CD4-positive, alpha-beta T cell treated with Interleukin-17A for 1 hour (primary cell): ENCODE measurements at places on chromosomes 11 and 22.
A peak's percentile ranks its signal among the peaks of the same experiment; 100 is the strongest.

- no peak for DNase-seq
Measured at GRCh38 chr22:27445881-27446280, 355.7 kb downstream of the MN1 start.

GRCh38 chr11:69534166-69534530 lies 52.7 kb downstream of the LINC01488 start:
- no peak for DNase-seq

GRCh38 chr11:74681686-74682651 lies 49.3 kb downstream of the CHRDL2 start:
- DNase-seq, result no peak

DNA sequence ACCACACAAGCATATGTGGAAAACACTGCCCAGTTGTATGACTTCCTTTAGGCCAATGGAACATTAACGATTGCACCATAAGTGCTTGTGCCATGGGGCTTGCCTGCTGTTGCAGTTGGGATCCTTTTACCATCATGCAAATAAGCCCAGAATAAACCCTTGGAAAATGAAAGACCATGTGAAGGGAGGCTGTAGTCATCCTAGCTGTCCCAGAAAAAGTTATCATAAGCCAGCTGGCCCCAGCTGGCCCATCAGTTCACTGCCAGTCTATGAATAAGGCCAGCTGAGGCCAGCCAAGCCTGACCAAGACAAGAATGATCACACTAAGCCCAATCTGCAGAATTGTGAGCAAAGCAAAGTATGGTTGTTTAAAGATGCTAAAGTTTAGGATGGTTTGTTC lies 253.9 kb upstream of the ARHGAP20 start:
- no peak for DNase-seq

DNA sequence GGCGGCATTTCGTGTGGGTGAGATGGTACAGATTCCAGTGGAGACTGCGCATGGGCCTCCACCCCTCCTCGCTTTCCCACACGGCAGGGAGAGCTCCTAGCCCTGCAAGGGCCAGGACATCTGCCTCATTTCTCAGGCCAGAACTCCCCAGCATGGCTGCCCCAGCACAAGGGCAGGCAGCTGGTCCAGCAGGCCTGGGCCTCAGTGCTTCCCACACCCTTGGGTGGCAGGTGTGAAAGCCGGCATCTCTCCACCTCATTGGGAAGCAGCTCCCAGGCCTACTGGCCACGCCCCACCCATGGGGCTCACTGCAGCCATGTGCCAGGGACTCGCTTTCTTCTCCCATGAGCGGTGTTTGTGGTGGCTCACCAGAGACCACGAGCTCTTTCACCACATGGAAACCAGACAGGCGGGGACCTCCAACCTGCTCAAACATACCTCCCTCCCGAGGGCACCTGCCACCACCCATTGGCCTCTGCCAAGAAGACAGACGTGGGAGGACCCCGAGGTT lies 79.1 kb downstream of the NAT10 start:
- DNase-seq, result no peak

DNA sequence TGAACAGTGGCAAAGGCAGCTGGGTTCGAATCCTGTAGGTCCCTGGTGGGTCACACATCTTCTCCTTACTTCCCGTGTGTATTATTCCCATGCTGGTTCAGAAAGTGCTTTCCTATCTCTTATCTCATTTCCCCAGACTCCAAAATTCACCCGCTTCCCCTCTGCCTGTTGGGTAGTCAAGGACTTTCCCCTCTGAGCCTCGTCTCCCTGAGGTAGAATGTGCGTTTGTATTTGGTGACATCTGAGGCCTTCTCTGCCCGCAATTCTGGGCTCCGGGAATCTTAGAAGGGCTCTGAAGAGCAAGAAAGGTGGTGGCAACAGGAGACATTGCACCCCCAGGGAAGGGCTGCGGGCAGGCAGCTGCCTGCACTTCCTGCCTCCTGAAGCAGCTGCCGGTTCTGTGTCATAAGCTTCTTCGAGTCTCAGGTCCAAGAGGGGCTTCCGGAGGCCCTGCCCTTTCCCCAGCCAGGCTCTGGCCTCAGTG lies 5.9 kb downstream of the LRRC32 start:
- DNase-seq, result peak; percentile 28

GRCh38 chr11:26632691-26633159 lies 60.7 kb upstream of the MUC15 start:
- DNase-seq, result no peak
